ENCODE measurements at places on chromosomes 16 and 17.
A peak's percentile ranks its signal among the peaks of the same experiment; 100 is the strongest.

GRCh38 chr16:27164352-27164751 is 39.0 kb upstream of the KDM8 start:
- no peak for DNase-seq

DNA sequence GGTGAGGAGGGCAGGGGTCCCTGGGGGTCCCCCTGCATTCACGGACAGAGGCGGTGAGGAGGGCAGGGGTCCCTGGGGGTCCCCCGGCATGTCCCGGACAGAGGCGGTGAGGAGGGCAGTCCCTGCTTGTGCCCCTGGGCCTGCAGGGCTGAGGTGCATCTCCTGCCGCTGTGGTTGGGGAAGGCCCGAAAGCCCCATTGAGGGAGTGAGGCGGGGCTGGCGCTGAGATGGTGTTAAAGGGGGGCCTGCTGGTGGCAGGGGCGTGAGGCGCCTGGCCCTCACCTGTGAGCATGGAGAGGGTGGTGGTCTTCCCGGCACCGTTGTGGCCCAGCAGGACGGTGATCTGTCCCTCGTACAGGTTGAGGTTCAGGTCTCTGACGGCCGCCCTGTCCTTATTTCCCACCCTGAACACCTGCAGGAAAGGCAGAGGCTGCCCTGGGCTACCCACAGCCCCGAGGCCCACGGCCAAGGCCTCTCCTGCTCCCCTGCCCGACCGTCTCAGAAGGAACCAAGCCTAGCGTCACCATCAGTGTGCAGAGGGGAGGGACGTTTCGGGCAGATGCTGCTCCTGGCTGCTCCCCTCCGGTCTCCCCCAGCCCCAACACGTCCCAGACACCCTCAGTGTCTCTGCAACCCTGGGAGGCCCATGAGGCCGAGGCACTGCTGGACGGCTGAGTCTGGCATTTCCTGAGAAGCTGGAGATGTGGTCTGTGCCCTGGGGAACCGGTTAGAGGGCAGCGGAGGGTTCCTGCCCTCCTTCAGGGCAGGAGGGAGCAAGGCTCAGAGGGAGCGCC is 31.4 kb upstream of the RNPS1 start:
- no peak for DNase-seq

DNA sequence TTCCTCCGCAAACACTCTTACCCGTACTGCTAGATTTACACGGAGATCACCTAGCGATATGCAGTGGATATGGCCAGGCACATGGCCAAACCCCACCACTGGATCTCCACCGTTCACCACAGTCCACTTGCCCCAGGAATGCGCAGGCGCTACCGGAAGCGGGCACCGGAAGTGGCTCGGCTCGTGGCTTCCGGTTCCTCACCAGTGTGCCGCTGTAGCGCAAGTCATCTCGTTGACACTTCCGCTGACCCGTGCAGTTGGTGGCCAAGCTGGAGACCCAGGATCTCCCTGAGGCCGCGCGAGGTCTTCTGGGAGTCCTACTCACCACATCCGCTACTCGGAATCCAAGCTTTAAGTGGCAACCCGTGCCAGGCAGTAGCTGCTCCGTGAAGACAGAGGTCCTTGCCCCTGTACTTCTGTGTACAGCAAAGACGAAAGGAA is 11.5 kb downstream of the ZNF597 start:
- peak; percentile 6 for DNase-seq

DNA sequence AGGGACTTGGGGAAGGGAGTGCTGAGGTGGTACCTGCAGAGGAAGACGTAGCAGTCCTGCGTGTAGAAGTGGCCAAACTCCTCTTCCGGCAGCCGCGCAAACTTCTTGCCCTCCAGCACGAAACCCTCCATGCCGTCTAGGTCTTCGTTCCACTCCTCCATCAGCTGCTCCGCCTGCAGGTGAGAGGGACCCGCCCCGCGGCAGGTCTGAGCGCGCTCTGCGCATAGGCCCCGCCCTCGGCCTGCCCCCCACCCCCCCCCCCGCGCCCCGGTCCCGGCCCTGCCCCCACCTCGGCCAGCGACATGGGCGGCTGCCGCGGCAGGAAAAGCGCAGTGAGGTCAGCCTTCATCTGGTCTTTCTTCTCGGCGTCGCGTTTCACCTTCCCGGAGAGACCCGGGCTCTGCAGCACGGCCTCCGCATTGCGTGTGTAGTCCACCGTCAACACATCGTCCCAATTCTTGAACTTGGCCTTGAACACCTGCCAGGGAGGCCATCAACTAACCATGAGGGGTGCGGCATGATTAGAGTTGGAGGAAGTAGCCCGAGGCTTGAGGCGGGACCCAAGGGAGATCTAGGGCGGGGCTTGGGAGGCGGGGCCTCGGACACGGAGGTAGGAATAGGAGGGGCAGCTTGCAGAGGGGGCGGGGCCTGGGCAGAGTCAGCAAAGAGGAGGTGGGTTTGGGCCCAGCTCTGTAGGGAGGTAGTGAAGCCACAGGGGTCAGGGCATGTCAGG is 11.5 kb downstream of the FLII start:
- no peak for DNase-seq

- no peak for DNase-seq
Observed at GRCh38 chr17:17149520-17150447, 56.3 kb downstream of the PLD6 start.

DNA sequence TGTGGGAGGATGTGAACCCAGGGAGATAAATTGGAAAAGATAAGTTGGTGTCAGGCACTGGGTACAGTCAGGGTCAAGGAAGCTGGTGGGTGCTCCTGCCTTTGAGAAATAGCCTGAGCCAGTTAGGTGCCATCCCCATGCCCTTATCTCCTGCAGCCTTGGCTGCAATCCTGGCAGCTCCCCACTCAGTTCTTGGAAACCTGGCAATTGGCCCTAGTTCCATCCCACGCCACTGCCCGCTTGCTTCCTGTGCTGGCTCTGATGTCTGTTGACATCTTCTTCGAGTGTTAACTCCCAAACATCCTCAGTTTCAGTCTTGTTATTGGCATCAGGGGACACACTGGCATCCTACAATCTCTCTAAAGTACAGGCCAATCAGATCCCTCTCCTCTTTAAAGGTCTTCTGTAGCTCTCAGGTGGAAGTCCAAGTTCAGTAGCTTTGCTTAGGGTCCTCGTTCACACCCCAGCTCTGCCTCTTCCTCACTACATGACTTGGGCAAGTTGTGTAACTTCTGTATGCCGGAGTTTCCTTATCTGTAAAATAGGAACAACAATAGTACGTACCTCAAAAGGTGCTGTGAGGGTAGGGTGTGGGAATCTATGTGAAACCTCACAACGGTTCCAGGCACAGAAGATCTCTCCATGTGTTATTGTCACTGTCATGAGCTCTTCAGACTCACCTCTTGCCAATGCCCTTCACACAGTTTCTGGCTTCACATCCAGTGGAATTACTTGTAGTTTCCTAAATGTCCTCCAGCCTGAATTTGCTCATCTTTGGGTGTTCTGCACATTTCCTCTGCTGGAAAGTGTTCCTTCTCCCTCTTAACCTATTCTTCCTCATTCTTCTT is 13.5 kb upstream of the PRKAR1A start:
- DNase-seq: no peak
